Fibroblast of skin of right biceps (primary cell): ENCODE measurements at places on chromosomes 1 and 21.

GRCh38 chr1:233796146-233796783 is 108.2 kb upstream of the SLC35F3 start:
- DNase-seq = no peak

DNA sequence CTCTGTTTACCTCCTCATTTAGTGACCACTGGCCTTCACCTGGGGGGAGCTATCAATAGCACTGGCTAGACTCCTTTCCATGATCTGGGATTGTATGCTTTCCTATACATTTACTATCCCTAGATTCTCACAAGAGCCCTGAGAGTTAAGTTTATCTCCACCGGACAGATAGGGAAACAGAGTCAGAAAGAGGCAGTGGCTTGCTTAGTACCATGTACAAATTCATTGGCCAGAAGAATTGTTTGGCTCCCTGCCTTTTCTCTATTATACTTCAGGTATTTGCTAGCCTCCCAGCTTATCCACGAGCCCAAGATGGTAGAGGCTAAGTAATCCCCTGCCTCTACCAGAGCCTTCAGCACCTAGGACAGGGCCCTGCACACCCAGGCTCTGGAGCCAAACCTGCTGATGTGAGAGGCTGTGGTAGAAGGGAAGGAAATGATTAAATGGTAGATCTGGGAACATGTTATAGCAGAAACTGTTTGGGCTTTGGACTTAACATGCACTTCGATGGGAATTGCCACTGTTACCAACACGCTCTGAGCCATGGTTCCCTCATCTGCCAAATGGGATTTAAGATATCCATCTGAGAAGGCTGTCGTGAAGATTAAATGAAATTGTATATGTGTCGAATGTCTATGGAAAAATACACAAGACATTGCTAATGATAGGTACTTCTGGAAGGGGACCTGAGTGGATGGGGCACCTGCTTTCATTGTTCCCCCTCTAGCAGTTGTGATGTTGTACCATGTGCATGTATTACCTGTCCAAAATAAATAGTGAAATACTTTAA is 3.1 kb upstream of the BLACAT1 start:
- peak; percentile 60 for DNase-seq

GRCh38 chr1:14098294-14098913 is 398.4 kb downstream of the PRDM2 start:
- DNase-seq = no peak

DNA sequence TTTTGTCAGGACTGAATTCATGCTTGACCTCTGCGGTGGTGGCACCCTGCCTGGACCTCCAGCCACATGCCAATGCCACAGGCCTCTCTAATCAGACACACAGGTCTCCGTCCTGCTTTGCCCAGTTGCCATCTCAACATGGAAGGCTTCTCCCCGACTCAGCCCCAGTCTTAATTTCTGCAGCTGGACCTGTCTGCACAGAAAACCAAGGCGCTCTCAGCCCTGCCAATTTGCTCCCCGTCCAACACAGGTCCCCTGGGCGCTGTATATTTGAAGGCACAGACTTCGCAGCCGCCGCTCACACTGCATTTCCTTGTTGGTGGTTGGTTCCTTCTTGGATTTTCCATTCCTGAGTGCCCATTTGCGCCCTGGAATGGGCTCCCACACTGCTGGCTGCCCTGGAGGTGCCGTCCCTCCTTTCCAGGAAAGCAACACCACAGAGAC is 28.0 kb upstream of the PLEKHG5 start:
- DNase-seq = no peak

GRCh38 chr1:24386241-24386640 is 27.3 kb downstream of the STPG1 start:
- no peak for DNase-seq

DNA sequence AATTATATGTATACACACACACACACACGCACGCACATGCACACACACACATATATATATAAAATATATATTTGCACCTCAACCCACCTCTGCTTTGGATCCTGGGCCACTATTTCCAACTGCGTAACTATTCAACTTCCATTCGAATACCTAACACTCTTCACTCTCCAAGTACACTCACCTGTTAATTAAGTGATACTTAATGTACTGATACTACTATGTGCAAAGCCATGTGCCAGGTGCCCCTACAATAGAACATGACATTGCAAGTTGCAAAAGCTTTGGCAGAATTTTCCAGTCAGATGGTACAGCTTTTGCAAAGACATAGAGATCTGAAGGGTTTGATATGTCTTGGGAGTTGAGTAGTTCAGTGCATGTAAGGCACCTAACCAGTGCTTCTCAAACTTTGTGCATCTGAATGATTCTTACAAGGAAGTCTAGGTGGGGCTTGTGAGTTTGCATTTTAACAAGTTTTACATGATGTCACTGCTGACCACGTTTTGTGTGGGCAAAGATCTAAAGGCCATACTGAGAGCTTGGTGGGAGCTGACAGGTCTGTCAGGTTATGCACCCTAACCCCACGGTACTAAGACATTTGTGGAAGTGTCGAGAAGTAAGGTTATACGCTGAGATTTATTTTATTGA is 7.2 kb downstream of the CXADR start:
- DNase-seq = no peak

- no peak for DNase-seq
These were observed 48.0 kb downstream of the PRKAB2 start for GRCh38 chr1:147124266-147124665.

GRCh38 chr1:90800012-90800717 is 83.1 kb upstream of the BARHL2 start:
- DNase-seq = no peak

GRCh38 chr1:88357729-88358128 is 326.3 kb upstream of the PKN2 start:
- DNase-seq = no peak

DNA sequence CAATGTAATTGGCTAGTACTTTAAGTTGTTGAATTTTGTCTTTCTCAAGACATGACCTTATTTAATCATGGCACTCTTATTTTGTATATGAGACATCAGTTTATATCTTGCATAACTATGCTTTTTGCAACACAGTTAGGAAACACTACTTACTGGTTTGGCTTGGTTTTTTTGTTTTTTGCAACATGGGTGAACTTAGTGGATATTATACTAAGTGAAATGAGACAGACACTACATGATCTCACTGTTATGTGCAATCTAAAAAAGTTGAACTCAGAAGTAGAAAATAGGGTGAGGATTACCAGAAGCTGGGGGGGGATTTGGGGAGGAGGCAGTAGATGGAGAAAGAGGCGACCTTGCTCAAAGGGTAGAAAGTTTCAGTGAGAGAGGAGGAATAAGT is 132.1 kb downstream of the PLA2G4A start:
- DNase-seq = no peak

DNA sequence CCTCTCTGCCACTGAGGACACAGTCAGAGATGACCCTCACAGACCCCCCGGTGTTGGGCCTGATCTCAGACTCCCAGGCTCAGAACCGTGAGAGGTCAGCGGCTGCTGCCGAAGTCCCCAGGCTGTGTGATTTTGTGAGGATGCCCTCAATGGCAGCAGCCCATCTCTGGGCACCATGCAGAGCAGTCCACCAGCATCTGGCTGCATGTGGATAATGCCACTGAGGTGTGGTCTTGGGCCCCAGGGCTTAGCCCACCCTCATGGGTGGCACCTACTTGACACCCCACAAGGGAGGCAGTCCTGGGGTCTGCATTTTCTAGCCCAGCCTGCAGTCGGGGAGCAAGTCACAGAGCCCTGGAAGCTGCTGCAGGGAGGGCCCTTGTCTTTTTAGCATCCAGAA is 5.5 kb upstream of the ACTRT2 start:
- DNase-seq = no peak

GRCh38 chr1:84598418-84598817 is 24.2 kb upstream of the CTBS start:
- DNase-seq = peak; percentile 47

GRCh38 chr1:236156512-236157208 is 14.3 kb downstream of the GPR137B start:
- DNase-seq = no peak

- DNase-seq = no peak
These were observed 916 bp downstream of the YIPF1 start for GRCh38 chr1:53888681-53889080.

GRCh38 chr1:230050973-230051735 is 15.9 kb upstream of the GALNT2 start:
- no peak for DNase-seq

GRCh38 chr1:210074904-210075303 is 136.9 kb downstream of the SYT14 start:
- DNase-seq = no peak

DNA sequence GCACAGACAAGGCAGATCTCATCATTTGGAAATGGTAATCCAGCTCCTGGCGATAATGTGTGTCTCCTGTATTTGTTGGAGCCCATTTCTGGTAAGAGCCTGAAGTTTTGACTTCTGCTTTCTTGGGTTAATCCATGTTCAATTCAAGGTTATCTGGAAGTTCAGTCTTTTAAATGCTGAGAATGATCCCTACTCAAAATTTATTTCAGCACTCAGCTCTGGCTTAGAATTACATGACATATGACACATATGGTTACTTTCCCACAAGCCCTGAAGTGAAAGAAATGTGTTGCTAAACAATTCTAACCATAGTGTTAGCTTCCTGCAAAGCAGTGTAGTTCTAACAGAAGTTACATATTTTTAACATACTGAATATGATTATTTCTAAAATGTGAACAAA is 2.7 kb downstream of the PTGFR start:
- DNase-seq = peak; percentile 49

DNA sequence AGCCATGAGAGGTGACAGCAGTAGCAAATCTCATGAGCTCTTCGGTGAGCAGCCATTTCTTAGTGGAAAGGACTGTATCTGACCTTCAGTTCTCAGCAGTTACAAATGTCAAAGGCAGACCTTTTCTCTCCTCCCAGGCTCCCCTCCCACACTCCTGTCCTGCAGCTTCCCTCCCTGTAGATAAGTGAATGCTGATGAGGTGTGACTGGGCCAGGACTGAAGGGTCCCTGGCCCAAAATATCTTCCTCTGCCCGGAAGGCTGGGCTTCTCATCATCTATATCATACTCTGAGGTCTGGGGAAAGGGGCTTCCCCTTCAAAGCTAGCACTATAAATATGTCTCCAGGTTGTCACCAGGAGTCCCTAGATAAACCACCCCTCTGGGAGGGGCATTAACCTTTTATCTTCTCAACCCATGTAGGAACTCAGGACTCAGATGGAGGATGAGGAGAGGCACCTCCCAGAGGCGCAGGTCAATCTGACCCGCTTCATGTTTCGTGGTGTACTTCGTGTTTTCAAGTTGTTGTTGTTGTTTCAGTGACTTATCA is 3.6 kb upstream of the ADAMTSL4 start:
- DNase-seq = no peak

DNA sequence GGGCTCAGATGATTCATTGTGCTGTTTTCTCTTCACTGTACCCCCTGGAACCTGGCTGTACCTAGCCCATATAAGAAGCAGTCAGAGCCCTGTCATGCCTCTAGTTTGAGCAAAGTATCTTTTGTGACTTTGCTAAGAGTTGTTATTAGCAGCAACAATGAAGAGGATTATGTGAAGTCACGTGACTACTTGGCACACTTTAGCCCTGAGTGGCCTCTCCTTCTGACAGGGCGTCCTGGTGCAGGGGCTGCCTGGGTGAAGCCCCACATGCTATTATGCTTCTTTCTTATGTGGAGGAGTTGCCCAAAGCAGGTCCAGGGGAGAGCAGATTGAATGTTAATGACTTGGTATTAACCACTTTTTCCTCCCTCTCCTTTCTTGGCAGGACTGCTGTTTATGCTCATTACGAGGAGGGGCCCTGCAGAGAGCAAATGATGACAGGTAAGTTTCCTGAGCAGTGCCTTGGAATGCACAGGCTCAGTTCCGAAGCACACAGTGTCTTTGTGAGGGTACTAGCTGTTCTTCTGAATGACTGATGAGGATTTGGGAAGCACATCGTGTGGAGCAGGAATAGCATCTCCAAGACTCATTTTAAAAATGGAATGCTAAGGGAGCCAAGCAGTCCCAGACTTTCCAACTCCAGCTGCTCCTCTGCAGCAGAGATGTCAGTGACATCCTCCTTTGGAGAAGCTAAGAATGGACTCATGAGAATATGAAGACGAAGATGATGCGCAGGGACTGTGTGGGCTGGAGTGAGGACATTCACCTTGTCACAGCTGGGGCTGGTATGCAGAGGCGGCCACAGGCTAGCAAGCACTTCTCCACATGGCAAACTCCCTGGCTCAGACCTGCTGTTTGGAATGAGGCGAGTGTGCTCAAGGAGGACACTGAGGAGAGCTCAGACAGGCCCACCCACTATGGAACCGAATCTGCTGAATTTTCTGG is 15.2 kb upstream of the ST3GAL3 start:
- DNase-seq = no peak

GRCh38 chr1:64490213-64490818 is 20.4 kb downstream of the CACHD1 start:
- no peak for DNase-seq
